HAP-1 (cell line): ENCODE measurements at places on chromosomes 3 and 15.

GRCh38 chr3:114649331-114649730 lies 355.5 kb downstream of the TIGIT start:
- peak; percentile 99 for DNase-seq

DNA sequence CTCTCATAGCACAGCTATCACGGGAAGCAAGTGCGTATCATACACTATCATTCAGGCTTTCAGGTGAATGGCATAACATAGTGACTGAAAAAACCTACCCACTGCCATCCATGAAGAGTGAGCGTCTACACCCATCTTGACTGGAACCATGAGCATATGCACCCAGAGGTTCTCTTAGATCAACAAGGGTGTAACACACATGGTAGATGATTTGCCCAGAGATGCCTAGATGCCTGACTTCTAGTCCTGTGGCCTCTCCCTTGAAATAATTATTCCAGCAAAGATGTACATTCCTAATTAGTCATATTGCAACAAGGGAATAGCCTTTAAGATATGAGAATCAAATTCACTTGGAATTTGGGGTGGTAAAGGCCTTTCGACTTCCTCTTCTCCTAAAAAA lies 228.4 kb downstream of the GREM1 start:
- DNase-seq, result no peak

DNA sequence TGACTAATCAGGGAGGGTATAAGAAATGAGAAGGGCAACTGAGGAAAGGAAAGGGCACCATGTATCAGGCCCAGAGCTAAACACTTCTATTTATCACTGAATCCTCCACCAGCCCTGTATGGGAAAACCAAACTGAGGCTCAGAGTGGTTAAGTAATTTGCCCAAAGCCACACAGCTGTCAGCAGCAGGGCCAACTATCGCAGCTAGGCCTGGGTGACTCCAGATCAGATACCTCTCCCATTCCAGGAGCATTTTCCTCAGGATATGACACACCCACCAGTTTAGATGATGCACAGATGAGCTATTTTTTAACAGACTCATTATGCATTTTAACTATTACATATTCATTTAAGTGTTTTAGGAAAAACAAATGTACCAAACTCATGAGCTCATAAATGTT lies 14.5 kb downstream of the NUP210 start:
- no peak for DNase-seq

DNA sequence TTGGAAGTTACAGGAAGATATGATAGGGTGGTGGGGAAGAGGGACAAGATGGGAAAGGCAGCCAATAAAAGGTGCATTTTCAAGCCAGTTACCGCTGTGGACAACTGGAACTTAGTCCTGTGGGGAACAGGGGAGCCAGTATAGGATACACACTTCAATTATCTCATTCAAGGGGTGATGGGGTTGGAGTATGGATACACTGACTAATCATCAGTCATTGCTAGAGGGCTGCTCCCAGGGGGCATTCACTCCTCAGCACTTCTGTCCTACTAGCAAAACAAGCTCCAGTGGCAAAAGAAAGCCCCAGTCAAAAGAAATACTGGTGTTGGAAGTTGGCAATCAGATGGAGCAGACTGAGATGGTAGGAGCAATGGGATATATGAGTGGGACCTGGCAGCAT lies 183.4 kb upstream of the GADL1 start:
- DNase-seq, result no peak

GRCh38 chr3:10226293-10226692 lies 22.0 kb upstream of the TATDN2 start:
- DNase-seq, result peak; percentile 45

DNA sequence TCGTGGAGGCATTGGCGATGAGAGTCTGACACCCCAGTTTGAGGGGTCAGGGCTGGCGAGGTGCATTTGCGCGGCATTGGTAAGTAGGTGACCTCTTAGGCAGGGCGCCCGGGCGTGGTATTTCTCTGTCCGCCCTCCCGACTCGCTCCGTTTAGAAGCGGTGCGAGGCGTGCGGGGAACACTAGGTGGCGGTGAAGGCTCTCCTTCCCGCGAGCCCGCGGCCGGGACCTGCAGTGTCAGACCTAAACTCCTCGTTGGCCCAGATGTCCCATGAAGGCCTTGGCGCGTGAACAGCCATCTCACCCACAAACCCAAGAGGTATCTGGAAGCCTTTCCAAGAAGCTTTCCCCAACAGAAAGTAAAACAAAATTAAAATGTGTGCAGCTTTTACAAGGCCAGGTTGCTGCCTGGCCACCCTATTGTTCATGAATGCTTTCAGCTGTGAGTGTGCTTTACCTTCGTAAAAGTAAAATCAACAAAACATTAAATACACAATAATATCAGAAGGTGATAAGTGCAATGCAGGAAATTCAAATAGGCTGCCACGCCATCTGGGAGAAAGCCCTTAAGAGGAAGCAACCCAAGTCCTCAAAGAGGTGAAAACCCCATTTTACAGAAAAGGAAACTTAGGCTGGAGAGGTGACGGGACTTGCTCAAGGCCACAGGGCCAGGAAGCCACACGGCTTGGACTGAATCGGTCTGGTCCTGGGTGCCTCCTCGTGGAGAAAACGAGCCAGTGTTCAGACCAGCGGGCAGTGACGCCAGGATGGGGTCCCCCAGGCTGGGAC lies 120.3 kb downstream of the ETFA start:
- DNase-seq, result peak; percentile 97

- no peak for DNase-seq
Measured at GRCh38 chr3:174251681-174252080, 607.5 kb upstream of the NAALADL2 start.

GRCh38 chr3:128486205-128486628 lies 6.8 kb downstream of the GATA2 start:
- DNase-seq, result no peak

DNA sequence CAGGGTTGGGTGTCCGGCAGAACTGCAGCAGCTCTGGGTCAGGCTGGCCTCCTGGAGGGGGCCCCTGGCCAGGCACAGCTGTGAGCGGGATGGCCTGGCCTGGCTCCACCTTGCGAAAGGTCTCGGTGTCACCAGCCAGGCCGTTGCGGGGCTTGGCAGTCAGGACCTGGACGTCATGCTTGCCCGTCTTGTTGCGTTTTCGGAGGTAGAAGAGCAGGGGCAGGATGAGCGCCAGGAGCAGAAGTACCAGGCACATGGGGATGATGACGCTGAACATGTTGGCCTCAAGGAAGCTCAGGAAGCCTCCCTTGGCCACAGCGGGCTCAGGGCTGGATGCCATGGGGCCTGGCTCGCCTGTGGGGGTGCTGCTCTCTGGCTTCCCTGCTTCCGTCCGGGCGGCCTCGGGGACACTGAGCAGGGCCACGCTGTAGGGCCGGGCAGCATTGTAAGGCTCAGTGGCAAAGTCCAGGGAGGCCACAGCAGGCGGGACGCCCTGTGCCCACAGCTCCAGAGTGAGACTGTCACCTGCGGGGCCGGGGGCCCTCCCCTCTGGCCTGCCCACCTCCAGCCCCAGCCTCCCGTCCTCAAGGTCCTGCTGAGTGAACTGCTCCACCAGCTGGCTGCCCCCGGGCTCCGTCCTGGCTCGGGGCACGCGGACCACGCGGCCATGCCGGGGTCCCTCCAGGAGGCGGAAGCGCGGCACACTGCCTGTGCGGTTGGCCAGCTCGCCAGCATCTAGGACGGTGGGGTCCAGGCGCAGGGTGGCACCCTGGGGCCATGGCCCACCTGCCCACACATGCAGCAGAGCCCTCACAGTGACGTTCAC lies 28.1 kb downstream of the SNX33 start:
- no peak for DNase-seq

DNA sequence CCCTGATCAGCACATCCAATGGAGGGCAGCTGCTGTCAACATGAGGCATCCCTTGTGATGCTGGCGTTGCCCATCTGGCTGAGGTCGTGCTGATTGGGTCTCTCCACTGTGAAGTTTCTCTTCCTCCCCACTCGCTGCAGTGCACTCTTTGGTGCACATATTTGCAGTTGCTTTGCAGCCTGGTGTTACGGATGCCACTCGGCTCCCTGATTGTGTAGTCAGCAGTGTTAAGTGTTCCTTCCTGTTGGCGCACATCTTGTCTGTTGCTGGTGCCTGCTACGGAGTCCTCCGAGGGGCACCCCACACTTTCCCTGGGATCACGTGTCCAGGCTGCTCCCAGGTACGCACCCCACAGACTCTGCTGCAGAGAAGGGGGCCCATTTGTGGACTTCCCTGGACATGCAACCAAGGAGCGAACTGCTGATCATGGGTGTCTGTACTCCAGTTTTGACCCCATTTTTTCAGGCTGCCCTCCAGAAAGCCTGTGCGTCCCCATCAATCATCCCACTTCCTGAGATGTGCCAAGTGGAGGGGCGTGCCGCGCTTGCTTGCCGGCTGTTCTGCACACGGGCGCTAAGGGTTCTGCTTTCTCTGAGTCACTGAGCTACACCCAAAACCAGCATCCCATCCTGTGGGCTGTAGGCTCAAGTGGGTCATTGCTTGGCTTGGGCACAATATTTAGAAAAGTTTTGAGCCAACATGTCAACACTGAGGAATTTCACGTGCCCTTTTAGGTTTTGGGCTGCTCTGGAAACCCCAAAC lies 98.6 kb downstream of the FBLN2 start:
- DNase-seq, result no peak

- DNase-seq, result no peak
Measured at GRCh38 chr3:8555113-8555661, 53.6 kb downstream of the LMCD1 start.

GRCh38 chr15:90037961-90038631 lies 37.0 kb downstream of the ZNF710 start:
- no peak for DNase-seq

GRCh38 chr15:59688423-59688781 lies 718 bp downstream of the BNIP2 start:
- DNase-seq, result no peak

DNA sequence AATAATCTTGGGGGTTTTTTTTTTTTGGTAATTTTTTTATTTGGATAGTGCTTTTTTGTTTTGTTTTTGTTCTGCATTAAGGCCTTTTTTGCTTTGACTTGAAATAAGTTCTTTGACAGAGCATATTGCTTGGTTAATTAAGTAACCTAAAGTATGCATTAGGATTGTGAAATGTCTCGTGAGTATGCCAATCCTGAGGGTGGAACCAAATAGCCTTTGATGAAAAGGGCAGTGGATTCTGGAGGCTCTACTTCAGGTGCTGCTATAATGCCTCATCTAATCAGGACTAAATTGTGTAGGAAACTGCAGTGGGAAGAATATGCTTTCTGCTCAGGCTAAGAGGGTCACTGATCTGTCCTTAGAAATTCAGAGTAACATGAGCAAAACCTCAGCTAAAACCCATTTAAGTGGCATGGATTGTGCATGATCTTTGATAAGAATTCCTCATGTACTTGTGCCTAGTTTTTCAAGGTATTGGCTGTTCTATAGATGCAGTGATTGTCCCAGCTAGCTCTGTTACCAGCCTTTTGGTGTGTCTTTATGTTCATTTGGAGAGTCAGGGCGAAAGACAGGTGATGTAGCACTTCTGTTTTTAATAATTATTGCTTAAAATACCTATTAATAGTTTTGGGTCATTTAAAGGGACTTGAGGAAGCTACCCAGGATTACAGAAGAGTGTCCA lies 15.4 kb downstream of the CDV3 start:
- no peak for DNase-seq

DNA sequence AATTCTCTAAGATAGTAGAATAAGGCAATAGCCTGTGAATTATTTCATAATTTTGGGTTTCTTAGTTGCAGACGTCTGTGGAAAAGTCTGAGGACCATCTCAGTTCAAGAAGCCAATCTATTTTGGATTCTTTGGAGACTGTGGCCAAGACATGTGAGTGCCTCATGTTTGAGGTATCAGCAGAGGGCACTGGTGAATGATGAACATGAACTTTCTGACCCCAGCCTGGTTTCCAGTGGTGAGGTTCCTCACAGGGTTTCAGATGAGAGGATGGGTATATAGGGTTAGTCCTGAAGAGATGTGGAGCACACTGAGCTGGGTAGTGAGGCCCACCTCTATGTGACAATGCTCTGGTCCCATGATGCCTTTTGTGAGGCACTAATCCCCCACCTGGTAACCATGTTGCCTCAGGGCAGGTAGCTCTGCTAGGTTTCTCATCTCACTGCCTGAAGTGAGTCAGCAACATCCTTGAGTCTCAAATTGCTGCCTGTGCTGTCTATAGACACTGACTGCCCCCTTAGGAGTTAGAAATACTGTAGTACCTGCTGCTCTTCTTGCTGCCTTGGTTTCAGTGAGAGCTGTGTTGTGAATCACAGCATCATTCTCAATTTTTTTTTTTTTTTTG lies 32.3 kb downstream of the C3orf62 start:
- peak; percentile 4 for DNase-seq

- peak; percentile 62 for DNase-seq
Measured at GRCh38 chr3:12287727-12288181, 1.1 kb upstream of the PPARG start.

GRCh38 chr3:15050405-15051092 lies 14.6 kb downstream of the MRPS25 start:
- no peak for DNase-seq

DNA sequence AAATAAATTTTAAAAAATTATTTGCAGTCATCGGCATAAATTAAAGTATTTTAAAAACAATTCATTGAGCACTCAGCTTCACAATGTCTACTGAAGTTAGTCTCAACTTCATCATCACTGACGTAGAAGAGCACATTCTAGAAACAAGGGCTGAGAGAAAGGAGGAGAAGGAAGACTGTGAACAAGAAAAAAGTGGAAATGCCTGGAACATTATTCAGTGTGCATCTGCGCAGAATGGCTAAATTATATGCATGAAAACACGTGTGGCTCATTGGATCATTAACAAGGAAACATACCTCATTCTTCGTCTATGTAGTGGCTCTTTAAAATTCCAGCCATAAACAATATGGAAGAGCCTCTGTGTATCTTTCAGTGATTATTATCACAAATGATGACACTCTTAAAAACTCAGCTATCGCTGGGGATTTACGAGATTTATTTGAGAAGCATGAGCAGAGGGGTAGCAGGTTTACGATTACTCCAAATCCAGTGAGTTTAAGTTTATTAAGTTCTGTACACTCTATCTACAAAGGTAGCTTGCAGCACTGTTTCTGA lies 404.2 kb upstream of the CDIN1 start:
- no peak for DNase-seq

- DNase-seq, result no peak
Measured at GRCh38 chr15:60835974-60836373, 357.0 kb upstream of the ICE2 start.

- no peak for DNase-seq
Measured at GRCh38 chr3:45612138-45612537, 17.6 kb downstream of the LIMD1 start.

DNA sequence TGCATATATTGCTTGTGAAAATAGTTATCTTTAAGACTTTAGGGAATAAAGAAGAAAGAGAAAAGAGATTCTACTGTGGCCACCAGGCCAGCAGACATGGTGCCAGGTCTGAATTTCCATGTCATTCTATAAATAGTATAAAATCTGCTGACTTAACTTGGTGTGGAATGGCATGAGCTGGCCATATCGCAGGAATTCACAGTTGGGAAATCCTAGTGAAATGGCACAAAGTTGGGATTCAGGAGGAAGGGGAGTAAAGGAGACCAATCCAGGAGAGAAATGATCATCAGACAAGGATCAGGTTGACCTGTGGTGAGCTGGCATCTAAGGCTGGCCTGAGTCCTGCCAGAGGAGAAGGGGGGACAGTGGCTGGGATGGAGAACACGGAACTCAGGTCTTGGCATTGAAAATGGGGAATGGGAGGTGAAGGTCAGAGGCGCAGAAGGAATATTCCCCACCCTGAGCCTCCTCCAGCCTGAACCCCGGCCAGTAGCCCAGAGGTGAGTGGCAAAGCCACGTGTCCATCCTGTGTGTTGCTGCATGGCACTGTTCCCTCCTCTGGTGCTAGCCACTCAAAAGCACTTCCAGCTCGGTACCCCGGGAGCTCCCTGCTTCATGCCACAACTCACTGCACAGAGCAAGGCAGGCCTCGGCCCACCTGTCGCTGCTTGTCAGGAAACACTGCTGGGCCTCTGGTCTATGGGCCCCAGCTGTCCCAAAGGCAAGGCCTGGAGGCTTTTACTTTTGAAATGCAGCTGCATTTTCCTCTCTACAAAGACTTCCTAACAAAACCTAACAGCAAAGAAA lies 51.4 kb downstream of the SSUH2 start:
- DNase-seq, result no peak
